H1 (cell line): ENCODE measurements at places on chromosomes 12 and 14. TPM values are rescaled to one million over a fixed set of nuclear protein-coding genes. Genes with fewer than 3 reads are reported as not detected.

ERP27 gene
- not detected in 2 replicates for total RNA-seq

KRT79 gene
- not detected in 2 replicates for total RNA-seq

KRT72 gene
- not detected in 2 replicates for total RNA-seq

SRGAP1 gene
- total RNA-seq, result 5.5 and 7.3 TPM in 2 replicates

FAM177A1 gene
- 32.0 and 34.0 TPM in 2 replicates for total RNA-seq

CISTR gene
- total RNA-seq, result not detected in 2 replicates

NANOG gene
- total RNA-seq, result 229 and 231 TPM in 2 replicates

SLC8A3 gene
- total RNA-seq, result 1.0 and 1.1 TPM in 2 replicates
